Activated naive CD4-positive, alpha-beta T cell treated with anti-CD3 and anti-CD28 coated beads, Interleukin-2, amount 50 U/mL, for 16 hours (primary cell): ENCODE measurements at places on chromosomes 7 and 10.
A peak's percentile ranks its signal among the peaks of the same experiment; 100 is the strongest.

DNA sequence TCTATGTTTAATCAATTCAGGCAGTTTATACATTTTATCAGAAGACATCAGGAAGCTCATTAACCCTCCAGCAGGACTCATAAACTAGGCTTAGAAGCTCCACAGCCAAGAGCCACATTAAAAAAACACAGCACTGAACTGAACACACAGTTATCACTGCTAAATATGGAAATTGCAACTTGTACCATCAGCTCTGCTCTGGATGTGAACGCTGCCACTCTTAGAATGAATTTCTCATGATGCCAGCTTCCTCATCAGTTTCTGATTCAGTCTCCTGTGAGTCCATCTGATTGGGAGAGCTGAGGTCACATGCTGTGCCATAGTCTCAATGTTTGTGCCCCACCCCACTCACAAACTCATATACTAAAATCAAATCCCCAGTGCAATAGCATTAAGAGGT is 17.1 kb upstream of the ING3 start:
- no peak for DNase-seq

- no peak for DNase-seq
Observed at GRCh38 chr10:63438506-63439498, 27.0 kb downstream of the JMJD1C start.

DNA sequence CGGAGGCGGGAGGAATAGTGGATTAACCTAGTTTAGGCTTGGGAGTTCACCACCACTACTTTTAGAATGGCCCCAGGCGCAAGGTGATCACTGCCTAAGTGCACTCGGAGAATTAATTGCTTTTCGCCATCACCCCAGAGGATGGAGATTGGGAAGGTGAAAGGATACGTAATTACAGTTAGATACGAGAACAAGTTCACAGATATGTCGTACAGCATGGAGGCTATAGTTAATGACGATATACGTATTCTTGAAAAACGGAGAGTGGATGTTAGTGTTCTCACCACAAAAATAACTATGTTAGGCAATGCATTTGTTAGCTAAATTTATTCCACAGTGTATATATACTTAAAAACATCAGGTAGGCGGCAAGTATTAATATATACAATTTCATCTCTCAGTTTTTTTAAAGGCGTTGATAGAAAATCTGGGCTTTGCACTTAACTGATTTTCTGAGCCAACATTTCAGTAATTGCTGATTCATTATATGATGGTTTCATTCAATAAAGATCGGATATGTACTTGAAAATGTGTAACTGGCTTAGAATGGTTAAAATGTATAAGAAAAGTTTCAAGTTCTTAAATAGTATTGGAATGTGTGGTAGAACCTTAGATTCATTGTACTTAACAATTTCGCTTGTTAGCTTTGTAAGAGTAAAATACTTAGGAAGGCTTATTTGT is 683 bp downstream of the CDC123 start:
- no peak for DNase-seq

GRCh38 chr10:44234483-44234875 is 150.4 kb downstream of the CXCL12 start:
- no peak for DNase-seq

GRCh38 chr10:90787393-90788198 is 70.2 kb downstream of the HTR7 start:
- no peak for DNase-seq

- no peak for DNase-seq
Observed at GRCh38 chr7:121503039-121503438, 106.9 kb upstream of the FAM3C start.

GRCh38 chr7:128841921-128842673 is 11.9 kb downstream of the FLNC start:
- peak; percentile 57 for DNase-seq

GRCh38 chr7:132485600-132486273 is 90.5 kb downstream of the PLXNA4 start:
- DNase-seq, result no peak

- DNase-seq, result no peak
Observed at GRCh38 chr10:68470300-68470699, 1.5 kb downstream of the DNA2 start.

GRCh38 chr10:1054684-1055083 is 1.5 kb upstream of the WDR37 start:
- no peak for DNase-seq

DNA sequence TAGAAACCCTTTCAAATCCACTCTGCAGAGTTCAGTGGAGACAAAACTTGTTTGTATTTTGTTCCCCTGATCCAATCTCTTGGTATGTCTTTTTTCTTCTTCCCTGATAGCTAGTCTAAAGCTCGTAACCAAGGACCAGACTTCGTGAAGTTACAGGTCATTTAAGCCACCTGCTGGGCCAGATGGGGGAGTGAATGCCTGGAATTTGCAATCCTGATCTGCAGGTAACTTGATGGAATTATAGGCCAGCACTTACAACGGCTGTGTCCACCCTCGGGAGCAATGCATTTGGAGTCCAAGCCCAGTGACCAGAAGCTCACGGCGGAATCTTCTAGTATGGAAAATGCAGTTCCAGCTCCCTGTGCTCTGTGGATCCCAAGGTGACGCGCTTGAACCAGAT is 566.9 kb downstream of the TCERG1L start:
- DNase-seq, result no peak

DNA sequence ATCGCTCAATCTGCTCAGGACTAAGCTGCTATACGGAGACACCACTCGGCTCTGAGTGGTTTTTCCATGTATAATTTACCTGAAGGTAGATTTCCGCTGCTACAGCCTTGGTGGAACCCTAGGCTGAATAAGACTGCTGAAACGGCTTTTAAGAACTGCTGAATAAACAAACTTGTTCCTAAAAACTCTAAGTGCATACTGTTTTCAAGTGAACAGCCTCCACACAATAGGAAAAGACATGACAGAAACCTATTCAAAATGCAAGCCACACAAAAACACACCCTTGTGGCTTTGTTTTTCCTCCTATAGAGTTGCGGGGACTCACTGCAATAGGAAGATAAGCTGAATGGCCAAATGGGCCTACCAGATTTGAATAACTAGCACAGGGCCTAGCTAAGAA is 117.2 kb downstream of the UBE2H start:
- DNase-seq, result no peak
